Activated CD4-positive, alpha-beta T cell treated with anti-CD3 and anti-CD28 coated beads, Interleukin-2, amount 50 U/mL, for 24 hours (primary cell): ENCODE measurements at places on chromosomes 12 and 14.

- DNase-seq: no peak
Measured at GRCh38 chr14:96268431-96269358, 12.7 kb downstream of the BDKRB1 start.

GRCh38 chr12:58378028-58378427 lies 436.7 kb downstream of the ATP23 start:
- DNase-seq: no peak

DNA sequence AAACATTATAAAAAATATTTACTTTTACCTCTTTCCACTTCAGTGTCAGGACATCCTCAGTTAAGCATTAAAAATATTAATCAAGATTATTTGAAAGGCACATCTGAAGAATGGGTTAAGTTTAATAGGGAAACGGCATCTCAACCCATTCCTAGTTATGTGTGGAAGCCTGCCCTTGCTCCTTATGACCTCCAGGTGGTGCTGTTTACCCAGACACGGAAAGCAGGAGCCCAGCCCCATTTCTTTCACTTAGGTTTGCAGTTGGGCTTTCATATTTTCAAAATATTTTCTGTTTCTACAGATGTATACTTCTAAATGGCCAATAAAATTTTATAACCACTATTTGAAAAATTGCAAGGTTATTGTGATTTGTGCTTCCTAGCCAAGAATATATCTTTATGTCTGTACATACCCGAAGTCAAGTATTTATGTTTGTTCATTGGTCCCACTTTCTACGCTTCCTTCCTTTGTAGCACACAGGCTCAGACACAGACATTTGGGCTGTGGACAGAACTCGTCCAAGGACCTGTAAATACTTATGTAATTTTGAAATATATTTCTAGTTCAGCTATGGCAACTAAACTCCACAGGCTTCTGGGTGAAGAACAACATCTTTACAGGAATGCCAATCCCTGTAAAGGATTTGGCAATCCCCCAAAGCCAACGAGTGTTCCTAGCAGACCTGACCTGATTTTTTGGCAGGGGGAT lies 247.1 kb downstream of the AKAP6 start:
- DNase-seq: peak; percentile 43

- DNase-seq: no peak
Measured at GRCh38 chr12:89309815-89310214, 42.5 kb downstream of the DUSP6 start.

DNA sequence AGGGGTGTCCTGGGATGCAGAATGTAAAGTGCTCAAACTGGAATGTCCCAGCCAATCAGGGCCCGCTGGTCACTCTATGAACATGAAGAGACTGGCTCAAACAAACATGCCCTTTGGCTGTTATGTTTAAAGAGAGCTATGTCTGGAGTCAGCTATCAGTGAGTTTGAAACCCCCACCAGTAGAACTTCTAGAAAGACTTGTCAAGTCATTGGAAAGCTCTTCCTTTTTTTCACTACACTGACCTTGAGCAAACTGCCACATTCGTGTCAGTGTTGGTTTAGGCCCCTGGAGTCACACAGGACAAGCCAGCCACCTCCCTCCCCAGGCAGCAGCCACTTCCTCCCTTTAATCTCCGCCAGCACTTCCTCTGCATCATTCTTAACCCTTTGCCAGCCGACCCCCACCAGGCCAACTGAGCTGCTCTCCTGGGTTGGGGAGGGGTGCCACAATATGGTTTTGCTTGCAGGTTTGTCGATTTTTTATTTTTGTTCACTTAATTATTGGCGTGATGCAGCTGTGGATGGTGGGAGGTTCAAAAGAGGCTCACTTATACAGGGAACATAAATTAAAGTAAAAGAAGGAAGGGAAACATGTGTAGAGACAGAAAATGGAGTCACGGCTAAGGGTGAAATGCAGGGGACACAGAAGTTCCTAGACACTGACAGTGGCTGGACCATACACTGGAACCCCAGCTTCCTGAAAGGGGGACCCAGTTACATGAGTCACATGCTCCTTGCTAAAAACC lies 25.3 kb downstream of the CMKLR1 start:
- no peak for DNase-seq

DNA sequence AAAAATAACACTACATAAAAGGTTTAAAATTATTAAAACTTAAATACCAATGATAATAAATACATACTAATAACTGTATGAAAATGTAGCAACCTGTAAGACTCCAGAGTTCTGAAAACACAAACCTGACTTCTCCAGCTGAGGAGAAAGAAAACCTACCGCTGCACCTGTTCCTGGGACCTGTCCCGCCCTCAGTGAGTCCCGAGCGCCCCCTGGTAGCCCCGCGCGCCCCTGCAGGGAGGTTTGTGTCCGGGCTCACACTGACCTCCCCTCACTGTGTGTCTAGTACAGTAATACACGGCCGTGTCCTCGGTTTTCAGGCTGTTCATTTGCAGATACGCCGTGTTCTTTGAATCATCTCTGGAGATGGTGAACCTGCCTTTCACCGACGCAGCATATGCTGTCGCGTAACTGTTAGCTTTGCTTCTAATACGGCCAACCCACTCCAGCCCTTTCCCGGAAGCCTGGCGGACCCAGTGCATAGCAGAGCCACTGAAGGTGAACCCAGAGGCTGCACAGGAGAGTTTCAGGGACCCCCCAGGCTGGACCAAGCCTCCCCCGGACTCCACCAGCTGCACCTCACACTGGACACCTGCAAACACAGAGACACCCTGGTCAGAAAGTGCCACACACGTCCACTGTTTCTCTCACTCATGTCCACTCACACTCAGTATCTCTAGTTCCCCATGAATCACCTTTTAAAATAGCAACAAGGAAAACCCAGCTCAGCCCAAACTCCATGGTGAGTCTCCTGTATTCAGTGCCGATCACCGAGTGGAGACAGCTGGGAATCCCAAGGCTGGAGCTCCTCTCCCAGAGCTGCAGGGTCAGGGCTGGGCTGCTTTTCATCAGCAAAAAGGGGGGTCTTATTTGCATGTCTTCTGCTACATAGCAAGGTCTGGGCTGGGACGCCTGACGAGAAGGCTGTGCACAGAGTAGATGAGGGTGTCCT lies 1276.3 kb downstream of the TMEM121 start:
- no peak for DNase-seq

DNA sequence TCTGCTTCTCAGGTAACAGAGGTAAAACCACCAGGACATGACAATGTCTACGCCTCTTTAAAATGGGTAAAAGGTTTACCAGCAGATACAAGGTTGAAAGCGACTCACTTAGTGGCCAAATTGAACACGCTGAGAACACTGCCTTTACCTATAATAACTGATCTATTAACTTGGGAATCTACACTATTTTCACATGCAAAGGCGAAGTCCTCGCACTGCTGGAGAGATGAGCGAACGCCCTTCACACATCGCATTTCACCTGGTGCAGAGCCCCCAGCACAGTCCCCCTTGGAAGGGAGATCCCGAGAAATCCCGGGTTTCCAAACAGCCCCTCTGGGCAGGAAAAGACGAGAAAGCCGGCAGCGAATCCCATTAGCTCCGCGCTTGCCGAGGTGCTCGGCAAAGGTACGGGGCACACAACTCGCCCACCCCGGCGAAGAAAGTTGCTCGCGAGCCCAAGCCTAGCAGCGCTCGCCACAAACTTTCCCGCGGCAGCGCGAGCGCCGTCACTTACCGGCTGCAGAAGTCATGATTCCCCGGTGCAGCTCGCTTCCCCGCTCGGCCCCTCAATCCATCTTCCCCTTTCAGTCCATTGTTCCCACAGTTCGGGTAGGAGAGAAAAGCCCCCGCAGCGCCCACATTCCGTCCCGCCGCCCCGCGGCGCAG lies 423 bp downstream of the FGD6 start:
- DNase-seq: no peak

GRCh38 chr12:5716201-5716600 lies 228.9 kb downstream of the ANO2 start:
- no peak for DNase-seq

DNA sequence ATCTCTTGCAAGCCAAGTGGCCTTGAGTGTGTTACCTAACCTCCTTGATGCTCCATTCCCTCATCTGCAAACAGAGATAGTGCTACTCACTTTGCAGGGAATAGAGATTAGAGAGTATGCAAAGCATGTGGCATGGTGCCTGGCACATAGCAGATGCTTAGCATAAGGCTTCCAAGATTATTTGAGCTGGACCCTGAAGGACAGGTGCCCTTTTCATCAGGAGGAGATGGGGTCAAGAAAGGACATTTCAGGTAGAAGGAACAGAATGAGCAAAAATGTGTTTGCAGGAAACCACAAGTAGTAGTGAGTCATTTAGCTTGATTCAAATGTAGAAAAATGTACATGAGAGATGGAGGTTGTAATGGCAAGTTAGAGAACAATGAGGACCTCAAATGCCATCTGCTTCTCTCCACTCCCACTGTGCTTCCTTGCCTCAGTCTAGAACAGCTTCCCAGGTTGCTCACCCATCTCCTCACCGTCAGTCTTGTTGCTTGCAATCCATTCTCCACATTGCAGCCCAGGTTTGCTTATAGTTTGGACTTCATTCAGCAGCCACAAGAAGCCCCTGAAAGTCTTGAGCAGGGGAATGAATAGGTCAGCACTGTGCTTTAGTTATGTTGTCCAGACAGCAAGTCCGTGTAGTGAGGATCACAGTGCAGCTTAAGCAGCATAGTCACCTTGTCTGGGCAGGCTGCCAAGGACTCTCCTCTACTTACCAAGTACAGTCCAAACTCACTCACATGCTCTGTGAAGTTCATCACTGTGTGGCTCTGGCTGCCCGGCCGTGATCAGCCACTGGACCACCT lies 536.3 kb upstream of the CCDC196 start:
- DNase-seq: no peak

GRCh38 chr14:100325958-100326357 lies 2.8 kb downstream of the SLC25A47 start:
- DNase-seq: no peak
